ENCODE measurements at places on chromosomes 5 and 9. TPM values are rescaled to one million over a fixed set of nuclear protein-coding genes. Genes with fewer than 3 reads are reported as not detected.

- peaks cover 31% of the 10 kb centered on the region for H3K27me3 ChIP-seq
- no peaks in the 10 kb centered on the region for H3K36me3 ChIP-seq
- peak; percentile 48 for DNase-seq
- H3K4me3 ChIP-seq: no peak overlapping the region
- H3K27ac ChIP-seq: no peak overlapping the region
Observed at GRCh38 chr5:112475747-112476365, 56.8 kb upstream of the EPB41L4A start.

DNA sequence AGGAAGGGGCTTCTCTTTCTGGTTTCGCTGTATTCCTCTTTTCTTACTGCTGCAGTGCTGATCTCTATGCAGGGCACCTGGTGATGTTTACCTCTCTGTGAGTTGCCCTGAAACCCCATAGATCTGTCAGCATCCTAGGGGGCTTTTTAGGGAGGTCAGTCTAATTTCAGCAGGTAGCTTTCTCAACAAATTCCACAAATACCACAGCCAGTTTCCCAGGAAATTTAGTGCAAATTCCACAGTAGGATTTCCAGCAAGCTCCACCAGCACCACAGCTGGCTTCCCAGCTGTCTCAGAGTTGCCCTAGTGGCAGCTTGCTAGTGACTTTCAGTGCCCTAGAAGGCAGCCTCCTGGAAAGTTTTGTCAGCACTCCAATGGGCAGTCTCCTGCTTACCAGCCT lies 379.1 kb upstream of the SMC2 start:
- no peak for DNase-seq
- no peak overlapping the region for H3K4me3 ChIP-seq
- no peaks in the 10 kb centered on the region for H3K36me3 ChIP-seq
- no peaks in the 10 kb centered on the region for H3K4me1 ChIP-seq

DNA sequence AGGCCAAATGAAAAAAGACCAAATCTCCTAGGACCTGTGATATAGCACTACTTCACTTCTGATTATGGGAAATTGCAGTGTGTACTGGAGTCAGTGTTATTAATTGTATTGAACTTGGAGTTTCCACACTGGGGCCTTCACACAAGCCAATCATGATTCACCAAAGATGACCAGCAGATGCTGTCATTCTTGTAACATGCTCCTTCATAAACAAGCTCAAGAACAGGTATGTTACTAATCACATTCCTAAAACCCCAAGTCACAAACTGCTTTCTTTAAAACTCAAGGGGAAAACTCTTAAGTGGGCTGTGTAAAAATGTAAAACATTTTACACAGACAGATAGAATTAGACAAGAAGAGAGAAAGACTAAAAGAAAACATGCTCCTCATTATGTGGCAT lies 5.6 kb downstream of the KLHL3 start:
- H3K36me3 ChIP-seq: no peaks in the 10 kb centered on the region
- peaks cover 26% of the 10 kb centered on the region for H3K4me1 ChIP-seq
- peak; percentile 64 for DNase-seq
- no peaks in the 10 kb centered on the region for H3K27me3 ChIP-seq
- H3K27ac ChIP-seq: no peak overlapping the region
- H3K4me3 ChIP-seq: no peak overlapping the region

GRCh38 chr5:66284588-66285342 lies 140.7 kb downstream of the SREK1 start:
- no peak overlapping the region for H3K4me3 ChIP-seq
- H3K27me3 ChIP-seq: no peaks in the 10 kb centered on the region
- no peak for DNase-seq
- H3K4me1 ChIP-seq: no peaks in the 10 kb centered on the region
- H3K36me3 ChIP-seq: no peaks in the 10 kb centered on the region
- no peak overlapping the region for H3K27ac ChIP-seq

DNA sequence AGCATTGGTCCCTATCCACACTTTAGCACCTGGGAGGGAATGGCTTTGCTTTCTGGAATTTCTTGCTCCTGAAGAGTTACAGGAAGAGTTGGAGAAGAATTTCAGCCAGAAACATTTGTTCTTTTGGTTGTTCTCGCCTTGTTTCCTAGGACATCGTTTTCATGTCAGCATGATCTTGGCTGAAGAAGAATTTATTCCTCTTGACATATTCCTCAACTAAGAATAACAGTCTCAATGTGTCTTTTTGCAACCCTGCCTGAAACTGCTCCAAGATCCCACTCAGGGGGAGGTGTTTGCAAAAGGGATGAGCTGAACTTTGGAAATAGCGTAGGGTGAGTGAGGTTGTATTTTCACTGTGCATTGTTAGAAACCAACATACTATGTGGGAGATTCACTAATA lies 26.1 kb downstream of the MAMDC2 start:
- H3K27ac ChIP-seq: no peak overlapping the region
- H3K4me1 ChIP-seq: no peaks in the 10 kb centered on the region
- peaks cover 22% of the 10 kb centered on the region for H3K27me3 ChIP-seq
- DNase-seq: no peak
- H3K4me3 ChIP-seq: no peak overlapping the region

GRCh38 chr5:157049605-157050004 lies 9.3 kb downstream of the HAVCR1 start:
- no peak overlapping the region for H3K4me3 ChIP-seq
- H3K27ac ChIP-seq: no peak overlapping the region
- H3K36me3 ChIP-seq: no peaks in the 10 kb centered on the region
- peaks cover 8% of the 10 kb centered on the region for H3K4me1 ChIP-seq
- peaks cover 13% of the 10 kb centered on the region for H3K27me3 ChIP-seq

GRCh38 chr9:136957461-136957860 lies 5.4 kb downstream of the LCN12 start:
- H3K36me3 ChIP-seq: no peaks in the 10 kb centered on the region
- no peak for DNase-seq

DNA sequence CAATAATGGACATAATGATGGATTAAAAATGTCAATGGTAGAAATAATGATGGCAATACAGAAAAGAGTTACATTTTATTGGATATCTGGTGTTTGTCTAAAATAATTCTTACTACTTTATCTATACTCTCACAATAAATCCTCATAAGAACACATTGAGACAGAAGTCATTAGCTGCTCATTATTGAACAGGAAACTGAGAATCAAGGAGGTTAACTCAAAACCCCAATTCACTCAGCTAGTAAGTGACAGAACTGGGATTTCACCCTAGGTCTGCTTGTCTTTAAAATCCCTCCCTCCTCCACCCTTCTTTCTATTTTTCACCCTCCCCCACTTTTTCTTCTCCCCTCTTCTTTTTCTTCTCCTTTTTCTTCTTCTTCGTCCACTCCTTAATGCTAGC lies 285.8 kb upstream of the TNC start:
- H3K4me3 ChIP-seq: no peak overlapping the region
- H3K27ac ChIP-seq: 0 out of 2 replicates have a peak overlapping the region, but pooled peaks have one; percentile 9
- DNase-seq: no peak
- H3K36me3 ChIP-seq: no peaks in the 10 kb centered on the region
- no peaks in the 10 kb centered on the region for H3K27me3 ChIP-seq

- no peak overlapping the region for H3K27ac ChIP-seq
- H3K4me1 ChIP-seq: no peaks in the 10 kb centered on the region
- DNase-seq: no peak
Observed at GRCh38 chr9:121441165-121441564, 58.5 kb downstream of the GGTA1 start.

- peaks cover 23% of the 10 kb centered on the region for H3K4me1 ChIP-seq
- no peak for DNase-seq
- H3K27ac ChIP-seq: peak overlapping the region; percentile 84
- no peaks in the 10 kb centered on the region for H3K36me3 ChIP-seq
- no peaks in the 10 kb centered on the region for H3K27me3 ChIP-seq
Observed at GRCh38 chr9:91120200-91120599, 241.5 kb downstream of the AUH start.

DNA sequence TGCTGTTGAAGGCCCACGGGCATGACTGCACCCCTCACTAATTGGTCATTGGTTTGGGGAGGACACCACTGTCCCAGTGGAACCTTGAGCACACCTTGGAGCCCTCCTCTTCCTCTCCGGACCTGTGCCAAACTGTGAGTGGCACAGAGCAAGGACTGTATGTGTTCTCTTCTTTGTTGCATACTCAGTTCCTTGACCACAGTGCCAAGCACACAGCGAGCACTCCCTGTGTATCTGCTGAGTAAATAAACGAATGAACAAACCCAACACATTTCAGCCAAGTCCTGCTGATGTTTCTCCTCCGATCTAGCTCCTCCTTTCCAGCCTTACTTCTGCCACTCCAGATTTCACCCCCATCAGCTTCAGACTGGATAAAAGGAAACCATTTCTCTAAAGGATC lies 2.7 kb upstream of the TRIM52 start:
- H3K4me3 ChIP-seq: no peak overlapping the region
- H3K4me1 ChIP-seq: no peaks in the 10 kb centered on the region
- no peaks in the 10 kb centered on the region for H3K36me3 ChIP-seq

- no peak overlapping the region for H3K27ac ChIP-seq
- H3K4me1 ChIP-seq: no peaks in the 10 kb centered on the region
- no peaks in the 10 kb centered on the region for H3K36me3 ChIP-seq
- no peaks in the 10 kb centered on the region for H3K27me3 ChIP-seq
- H3K4me3 ChIP-seq: no peak overlapping the region
Observed at GRCh38 chr5:156497804-156498208, 170.8 kb downstream of the SGCD start.

DNA sequence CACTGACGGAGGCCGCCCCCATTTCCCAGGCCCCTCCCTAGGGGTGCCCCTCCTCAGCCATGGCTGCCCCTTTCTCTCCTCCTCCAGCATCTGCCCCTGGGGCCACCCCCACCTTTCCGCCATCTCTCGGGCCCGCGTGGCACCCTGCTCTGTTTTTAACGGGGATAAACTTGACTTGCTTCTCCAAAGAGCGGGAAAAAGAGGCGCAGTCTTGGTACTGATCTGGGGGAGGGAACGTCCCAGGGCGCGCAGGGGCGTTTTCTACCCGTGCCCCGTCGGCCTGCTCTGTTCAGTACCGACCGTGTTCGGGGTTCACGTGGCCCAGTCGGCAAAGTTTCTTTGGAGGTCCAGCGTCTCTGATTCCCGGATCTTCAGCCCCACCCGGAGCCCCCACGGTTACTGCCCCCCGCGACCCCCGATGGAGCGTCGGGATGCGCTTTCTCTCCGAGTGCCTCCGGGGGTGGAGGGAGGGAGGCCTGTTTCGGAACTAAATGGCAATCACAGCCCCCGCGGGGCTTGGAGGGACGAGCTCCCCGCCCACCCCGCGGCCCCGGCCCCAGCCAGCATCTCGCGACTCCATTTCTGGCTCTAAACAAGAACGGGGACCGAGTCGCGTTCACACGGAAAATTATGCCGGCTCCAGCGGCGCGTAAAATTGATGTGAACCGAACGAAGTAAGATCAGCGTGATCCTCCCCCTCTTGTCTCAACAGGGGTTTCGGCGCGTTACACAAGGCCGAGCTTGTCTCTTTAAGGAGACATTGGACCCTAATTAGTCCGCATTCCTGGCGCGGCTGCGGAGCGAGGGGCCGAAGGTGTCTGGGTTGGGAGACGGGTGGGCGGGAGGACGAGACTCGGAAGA lies 1.1 kb upstream of the TLE4 start:
- DNase-seq: peak; percentile 12
- no peaks in the 10 kb centered on the region for H3K27me3 ChIP-seq
- H3K36me3 ChIP-seq: no peaks in the 10 kb centered on the region
- H3K4me1 ChIP-seq: peaks cover 14% of the 10 kb centered on the region
- no peak overlapping the region for H3K27ac ChIP-seq

- H3K4me3 ChIP-seq: no peak overlapping the region
- no peaks in the 10 kb centered on the region for H3K4me1 ChIP-seq
- DNase-seq: no peak
- H3K36me3 ChIP-seq: no peaks in the 10 kb centered on the region
- no peaks in the 10 kb centered on the region for H3K27me3 ChIP-seq
Observed at GRCh38 chr9:90839183-90839728, 37.6 kb downstream of the SYK start.

GRCh38 chr5:81097713-81098112 lies 135.4 kb upstream of the CKMT2 start:
- H3K4me3 ChIP-seq: no peak overlapping the region
- no peaks in the 10 kb centered on the region for H3K36me3 ChIP-seq
- no peaks in the 10 kb centered on the region for H3K4me1 ChIP-seq
- peaks cover 11% of the 10 kb centered on the region for H3K27me3 ChIP-seq
- H3K27ac ChIP-seq: no peak overlapping the region

- H3K4me1 ChIP-seq: no peaks in the 10 kb centered on the region
- no peak overlapping the region for H3K27ac ChIP-seq
- no peak for DNase-seq
- no peaks in the 10 kb centered on the region for H3K27me3 ChIP-seq
- H3K4me3 ChIP-seq: no peak overlapping the region
Observed at GRCh38 chr5:109421956-109422355, 12.2 kb upstream of the PJA2 start.

- no peaks in the 10 kb centered on the region for H3K4me1 ChIP-seq
- H3K27me3 ChIP-seq: no peaks in the 10 kb centered on the region
- no peak for DNase-seq
- no peak overlapping the region for H3K27ac ChIP-seq
- no peaks in the 10 kb centered on the region for H3K36me3 ChIP-seq
Observed at GRCh38 chr9:77440057-77440456, 208.1 kb downstream of the GNA14 start.

GRCh38 chr5:114153833-114154232 lies 208.0 kb upstream of the KCNN2 start:
- H3K36me3 ChIP-seq: no peaks in the 10 kb centered on the region
- H3K27me3 ChIP-seq: no peaks in the 10 kb centered on the region
- DNase-seq: no peak
- H3K4me1 ChIP-seq: no peaks in the 10 kb centered on the region
- no peak overlapping the region for H3K27ac ChIP-seq

DNA sequence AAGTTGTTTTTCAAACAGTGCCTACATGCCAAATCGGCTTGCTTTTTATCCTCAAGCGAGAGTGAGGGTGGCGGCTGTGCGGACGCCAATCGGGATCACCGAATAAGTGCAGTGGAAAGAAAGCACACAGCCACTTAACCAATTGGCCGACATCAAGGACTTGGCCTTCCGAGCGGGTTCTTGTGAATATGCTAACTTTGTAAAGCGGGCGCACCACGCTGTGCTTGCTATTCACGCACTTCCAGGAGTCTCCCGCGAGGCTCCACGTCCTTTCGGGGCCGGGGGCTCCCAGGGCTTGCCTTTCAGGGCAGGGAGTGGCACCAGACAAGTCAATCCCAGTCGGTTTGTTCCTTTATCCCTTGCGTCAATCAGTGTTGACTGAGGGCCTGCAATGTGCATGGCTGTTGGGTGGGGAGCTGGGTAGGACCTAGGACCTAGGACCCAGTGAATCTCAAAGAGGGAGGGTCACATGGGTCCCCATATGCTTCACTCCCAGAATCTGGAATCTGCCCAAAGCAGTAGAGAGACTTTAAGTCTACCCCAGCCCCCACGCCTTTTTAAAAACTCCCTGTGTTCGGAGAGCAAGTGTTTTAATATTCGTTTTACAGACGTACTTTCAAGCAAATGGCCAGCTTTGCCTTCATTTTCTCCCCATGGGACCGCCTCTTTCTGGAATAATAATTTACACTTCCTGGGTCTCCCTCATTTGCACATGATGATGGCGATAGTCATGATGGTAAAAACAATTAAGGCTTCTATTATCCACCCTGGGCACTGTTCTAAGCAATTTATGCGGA lies 2.0 kb upstream of the GCNT4 start:
- no peaks in the 10 kb centered on the region for H3K4me1 ChIP-seq
- H3K4me3 ChIP-seq: peak overlapping the region; percentile 79
- H3K27ac ChIP-seq: no peak overlapping the region
- DNase-seq: no peak

- no peak for DNase-seq
- no peaks in the 10 kb centered on the region for H3K27me3 ChIP-seq
- no peaks in the 10 kb centered on the region for H3K4me1 ChIP-seq
Observed at GRCh38 chr5:153542536-153542935, 52.1 kb downstream of the GRIA1 start.

Gene GLDC
- total RNA-seq: 8.1 TPM

Gene GABRA6
- total RNA-seq: not detected

Gene SLC45A2
- total RNA-seq: not detected

Gene PTGDS
- not detected for total RNA-seq

Gene SLC27A6
- total RNA-seq: not detected

Gene TAF11L5
- total RNA-seq: not detected

Gene CLIC3
- total RNA-seq: 1.4 TPM

Gene TGFBI
- total RNA-seq: 4.5 TPM

Gene PCDHB6
- total RNA-seq: not detected

Gene WDR38
- total RNA-seq: not detected

Measured in PC-3 (cell line).